ENCODE measurements at places on chromosomes 11 and 22. TPM values are rescaled to one million over a fixed set of nuclear protein-coding genes. Genes with fewer than 3 reads are reported as not detected.

GRCh38 chr11:75635066-75635862, 33.6 kb downstream of the MAP6 start:
- peak; percentile 22 for DNase-seq

- no peak for DNase-seq
Observed at GRCh38 chr11:61046833-61047232, 55.5 kb upstream of the CD5 start.

GRCh38 chr22:41968601-41969000, 642 bp upstream of the SEPTIN3 start:
- DNase-seq, result peak; percentile 50

MRGPRX4 gene
- not detected for total RNA-seq

GRCh38 chr22:26409719-26410335, 19.2 kb upstream of the ASPHD2 start:
- no peak for DNase-seq

DNA sequence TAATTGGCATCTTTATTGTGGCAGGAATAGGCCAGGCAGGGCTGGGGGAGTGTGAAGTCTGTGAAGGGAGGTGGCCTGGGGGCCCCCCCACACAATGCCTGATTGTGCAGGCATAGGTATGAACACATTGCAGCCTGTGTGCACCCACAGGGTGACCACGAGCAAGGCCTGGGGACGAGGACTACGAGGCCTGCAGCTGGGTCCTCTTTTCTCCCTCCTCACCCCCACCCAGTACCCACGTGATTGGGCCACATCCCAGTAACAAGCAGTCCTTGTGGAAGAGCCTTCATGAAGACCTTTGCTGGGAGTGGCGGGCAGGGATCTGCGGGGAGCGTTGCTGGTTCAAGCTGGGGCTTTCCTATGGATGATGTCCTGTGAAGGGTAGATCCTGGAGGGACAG, 29.3 kb downstream of the ZBTB16 start:
- no peak for DNase-seq

CLTCL1 gene
- 3.5 TPM for total RNA-seq

SLC22A8 gene
- not detected for total RNA-seq

RHOD gene
- 11.2 TPM for total RNA-seq

GRCh38 chr22:33492210-33492651, 428.0 kb downstream of the LARGE1 start:
- no peak for DNase-seq

- DNase-seq, result no peak
Observed at GRCh38 chr11:63641727-63642126, 27.5 kb upstream of the PLAAT3 start.

DNA sequence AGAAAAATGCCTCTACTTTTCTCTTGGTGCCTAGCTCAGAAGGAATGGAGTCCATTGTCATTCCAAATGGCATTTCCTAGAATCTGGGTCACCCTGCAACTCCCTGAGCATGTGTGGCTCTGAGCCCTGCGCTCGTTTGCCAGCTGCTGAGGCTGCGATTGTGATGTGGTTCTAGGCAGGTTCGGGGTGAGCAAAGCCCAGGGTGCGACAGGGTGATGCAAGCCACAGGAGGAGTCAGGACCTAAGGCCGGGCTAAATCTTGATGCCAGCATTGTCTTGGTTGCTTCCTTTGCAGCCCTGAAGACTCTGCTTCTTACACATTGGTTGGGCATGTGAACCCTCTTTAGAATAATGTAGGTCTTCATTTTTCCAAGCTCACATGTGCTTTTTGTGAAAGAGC, 131.0 kb downstream of the MORC2 start:
- no peak for DNase-seq

GRCh38 chr11:126233391-126233790, 21.8 kb downstream of the FAM118B start:
- no peak for DNase-seq

GRCh38 chr11:118147502-118147901, 5.1 kb downstream of the SCN4B start:
- no peak for DNase-seq

E2F8 gene
- 5.5 TPM for total RNA-seq

DNA sequence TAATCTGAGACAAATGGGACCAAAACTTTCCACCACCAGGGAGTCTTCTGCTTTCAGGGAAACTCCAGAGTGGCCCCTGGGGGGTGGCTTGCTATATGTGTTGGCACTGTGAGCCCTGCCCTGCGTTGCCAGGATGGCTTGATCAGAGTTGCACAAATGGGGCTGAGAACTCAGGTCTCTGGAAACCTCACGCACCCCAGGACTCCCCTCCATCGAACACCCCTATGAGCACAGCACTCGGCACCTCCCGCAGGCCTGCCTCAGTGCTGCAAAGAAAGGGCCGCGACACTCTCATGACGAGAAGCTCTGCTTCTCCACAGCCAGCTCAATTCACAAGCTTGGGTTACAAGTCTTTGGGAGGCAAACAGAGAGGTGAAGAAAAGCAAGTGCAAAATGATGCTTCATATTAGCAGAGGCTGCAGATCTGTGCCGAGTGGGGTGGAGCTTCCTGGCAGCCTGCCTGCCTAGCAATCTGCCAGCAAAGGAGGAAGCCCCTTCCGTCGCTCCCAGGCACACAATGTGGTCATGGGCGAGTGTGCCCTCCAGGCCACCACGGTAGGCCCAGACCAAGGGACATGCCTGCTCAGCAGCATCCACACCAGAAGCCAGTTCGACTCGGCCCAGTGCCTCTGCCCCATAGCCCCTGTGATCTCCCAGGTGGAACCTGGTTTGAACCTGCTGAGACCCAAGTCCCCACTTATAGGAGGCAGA, 55.7 kb downstream of the MYH9 start:
- peak; percentile 78 for DNase-seq

UFD1 gene
- 73.6 TPM for total RNA-seq

PACSIN2 gene
- 143 TPM for total RNA-seq

- peak; percentile 42 for DNase-seq
Observed at GRCh38 chr11:17410606-17411379, 22.3 kb upstream of the KCNJ11 start.

DNA sequence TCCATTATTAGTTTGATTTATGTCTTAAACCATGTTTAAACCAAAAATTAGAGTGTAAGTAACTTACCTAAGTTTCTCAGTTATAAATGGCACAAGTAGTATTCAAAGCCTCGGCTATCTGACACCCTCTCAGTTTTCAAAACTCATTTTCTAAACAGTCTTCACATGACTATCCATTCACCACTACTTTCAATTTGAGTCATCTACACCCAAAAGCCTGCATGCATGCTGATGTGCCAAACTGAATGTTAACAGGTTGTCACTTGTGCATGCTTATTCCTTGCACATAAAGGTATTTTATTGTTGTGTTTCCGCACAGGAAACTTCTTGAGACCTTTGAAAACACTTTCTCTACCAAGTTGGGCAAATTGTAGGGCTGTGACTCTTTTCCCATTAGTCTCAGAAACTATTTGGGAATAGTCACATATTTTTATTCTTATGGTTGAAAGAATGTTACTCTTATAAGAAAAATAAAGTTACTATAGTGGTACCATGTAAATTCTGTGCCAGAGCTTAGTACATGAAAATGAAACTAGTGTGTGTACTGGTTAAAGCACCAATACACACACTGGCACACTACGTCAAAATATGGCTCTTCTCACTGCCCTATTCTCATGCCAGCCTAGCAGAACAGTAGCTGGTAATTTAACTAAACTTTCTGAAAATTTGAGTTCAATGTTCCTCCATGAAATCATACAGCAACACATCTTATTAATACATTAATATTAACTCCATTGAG, 2.2 kb upstream of the OR51E2 start:
- no peak for DNase-seq

- no peak for DNase-seq
Observed at GRCh38 chr11:73422886-73423285, 46.7 kb downstream of the RELT start.

GRCh38 chr11:64720167-64720566, 2.8 kb downstream of the NRXN2 start:
- DNase-seq, result no peak

- DNase-seq, result no peak
Observed at GRCh38 chr22:20218987-20219386, 49.1 kb downstream of the RTN4R start.

DNA sequence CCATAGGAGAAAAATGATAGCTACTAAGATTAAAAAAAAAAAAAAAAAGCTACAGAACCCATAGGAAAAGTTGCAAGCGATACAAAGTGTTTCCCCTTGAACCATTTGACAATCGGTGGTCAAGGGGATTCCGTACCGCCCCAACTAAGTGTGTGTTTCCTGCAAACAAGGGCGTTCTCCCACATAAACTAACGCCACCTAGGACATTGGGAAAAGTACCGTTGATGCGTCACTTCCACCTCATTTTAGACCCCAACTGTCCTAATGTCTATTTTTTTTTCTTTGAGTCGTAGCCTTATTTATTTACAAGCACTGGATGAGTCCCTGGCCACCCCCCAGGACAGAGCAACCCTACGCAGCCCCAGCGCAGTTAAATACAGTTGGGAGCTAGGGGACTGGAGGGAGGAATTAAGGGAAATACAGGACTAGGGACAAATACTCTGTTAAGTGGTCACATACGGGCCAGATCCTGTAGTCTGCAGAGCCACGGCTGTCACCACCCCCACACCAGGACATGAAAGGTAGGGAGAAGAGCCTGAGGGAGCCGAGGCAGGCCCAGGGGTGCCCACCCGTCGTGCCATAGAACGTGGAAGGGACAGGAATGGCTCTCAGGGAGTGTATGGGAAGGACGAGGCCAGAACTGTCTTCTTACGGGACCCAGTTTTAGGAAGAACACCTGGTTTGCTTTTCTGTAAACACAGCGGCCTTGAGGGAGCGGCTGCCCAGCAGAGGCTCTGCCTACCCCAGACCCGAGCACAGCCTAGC, 19.0 kb downstream of the EIF1AD start:
- no peak for DNase-seq

HIC2 gene
- 6.3 TPM for total RNA-seq

All from colonic mucosa (tissue), 4 donors.